ENCODE measurements at places on chromosomes 16 and 17. TPM values are rescaled to one million over a fixed set of nuclear protein-coding genes. Genes with fewer than 3 reads are reported as not detected.

The MYH11 gene
- total RNA-seq = 0.07 TPM

The CPHXL2 gene
- total RNA-seq = not detected

The ENGASE gene
- 43.4 TPM for total RNA-seq

The PABPN1L gene
- not detected for total RNA-seq

The SLC16A13 gene
- total RNA-seq = 10.4 TPM

The C17orf78 gene
- not detected for total RNA-seq

The KRTAP2-2 gene
- total RNA-seq = not detected

The EPOP gene
- total RNA-seq = 37.1 TPM

The SOX15 gene
- total RNA-seq = not detected

The C16orf86 gene
- 2.5 TPM for total RNA-seq

The TBC1D3C gene
- total RNA-seq = not detected

- peak; percentile 74 for DNase-seq
These were observed 74.5 kb upstream of the DYNLRB2 start for GRCh38 chr16:80466024-80466987.

DNA sequence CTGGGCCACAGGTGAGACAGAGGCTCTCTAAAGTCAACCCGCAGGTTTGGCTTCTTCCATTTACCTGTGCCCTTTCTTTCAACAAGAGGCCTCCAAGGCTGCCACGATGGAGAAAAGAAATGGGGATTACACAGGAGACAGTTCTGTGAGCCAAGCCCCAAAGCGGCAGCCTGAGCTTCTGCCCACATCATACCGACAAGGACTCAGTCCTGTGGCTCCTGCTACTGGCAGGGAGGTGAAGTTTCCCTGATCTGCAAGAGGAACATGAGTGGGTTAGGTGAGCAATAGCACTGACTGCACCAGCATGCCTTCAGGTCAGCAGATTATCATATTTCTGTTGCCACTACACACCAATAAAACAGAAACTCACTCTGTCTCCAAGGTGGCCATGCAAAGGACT, 800.0 kb downstream of the KCNJ18 start:
- no peak for DNase-seq

DNA sequence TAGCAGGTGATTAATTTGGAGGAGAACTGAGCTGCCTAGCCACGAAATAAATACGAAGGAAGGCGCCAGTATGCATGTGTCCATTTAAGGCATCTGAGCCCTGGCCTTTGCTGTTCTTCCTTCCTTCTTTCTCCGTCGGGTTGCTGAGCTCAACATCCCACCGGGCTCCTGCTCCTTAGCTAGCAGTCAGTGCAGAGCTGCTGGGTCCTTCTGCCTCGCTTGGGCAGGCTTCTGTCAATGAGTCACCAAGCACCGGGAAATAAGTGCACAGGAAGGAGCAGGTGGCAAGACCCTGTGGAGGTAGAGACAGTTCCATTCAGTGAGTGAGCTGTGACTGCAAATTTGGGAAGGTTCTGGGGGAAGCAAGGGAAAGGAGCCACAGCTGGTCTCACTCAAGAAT, 120.7 kb downstream of the CCDC182 start:
- DNase-seq = no peak

DNA sequence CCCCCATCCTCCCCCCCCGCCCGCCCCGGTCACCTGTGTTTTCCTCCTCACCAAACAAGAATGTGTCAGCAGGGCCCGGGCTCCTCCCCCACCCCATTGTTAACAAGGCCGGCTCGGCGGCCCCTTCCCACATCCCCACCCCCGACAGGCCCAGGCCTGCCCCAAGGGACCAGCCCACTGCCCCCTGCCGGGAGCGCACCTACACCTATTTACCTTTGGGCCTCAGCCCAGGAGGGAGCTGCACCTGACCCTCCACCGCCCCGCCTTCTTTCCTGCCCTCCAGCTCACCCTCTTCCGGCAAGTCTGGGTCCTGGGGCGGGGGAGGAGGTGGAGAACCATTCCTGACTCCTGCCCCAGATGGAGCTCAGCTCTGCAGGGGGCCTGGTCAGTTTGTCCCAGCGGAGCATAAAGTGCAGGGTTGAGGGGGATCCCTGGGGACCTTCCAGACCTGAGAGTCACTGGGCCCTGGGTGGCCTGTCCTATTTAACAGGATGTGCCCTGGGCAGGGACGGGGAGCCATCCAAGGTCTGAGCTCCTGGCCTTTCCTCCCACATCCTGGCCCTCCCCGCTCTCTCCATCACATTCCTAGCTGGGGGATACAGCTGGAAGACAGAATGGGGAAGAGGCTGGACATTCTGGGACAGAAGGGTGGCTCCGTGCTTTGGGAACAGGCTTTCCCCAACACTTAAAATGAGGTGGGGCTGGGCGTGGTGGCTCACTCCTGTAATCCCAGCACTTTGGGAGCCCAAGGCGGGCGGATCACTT, 8.3 kb downstream of the FOXJ1 start:
- DNase-seq = no peak

DNA sequence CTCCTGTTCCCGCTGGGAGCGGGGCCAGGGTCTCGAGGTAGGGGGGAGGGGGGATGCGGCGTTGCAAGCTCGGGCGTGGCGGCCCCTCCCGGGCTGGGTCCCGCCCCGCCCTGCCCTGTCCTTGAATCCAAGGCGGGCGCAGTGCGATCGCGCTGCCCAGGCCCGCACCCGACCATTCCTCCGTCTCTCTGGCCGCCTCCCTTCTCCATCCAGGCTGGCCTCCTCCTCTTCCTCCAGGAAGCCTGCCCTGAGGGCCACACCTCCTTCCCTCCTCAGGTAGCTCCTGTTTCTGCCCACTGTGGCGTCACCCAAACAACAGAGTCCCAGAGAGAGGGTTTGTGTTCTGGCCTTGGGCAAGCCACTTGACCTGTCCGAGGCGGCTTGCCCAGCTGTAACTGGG, 43.0 kb upstream of the TAC4 start:
- DNase-seq = no peak

GRCh38 chr17:29469276-29469675, 79.1 kb downstream of the TAOK1 start:
- no peak for DNase-seq

- DNase-seq = peak; percentile 67
These were observed 775 bp upstream of the PAGR1 start for GRCh38 chr16:29815032-29815721.

- DNase-seq = no peak
These were observed 110.6 kb downstream of the ZNF423 start for GRCh38 chr16:49745311-49745747.

DNA sequence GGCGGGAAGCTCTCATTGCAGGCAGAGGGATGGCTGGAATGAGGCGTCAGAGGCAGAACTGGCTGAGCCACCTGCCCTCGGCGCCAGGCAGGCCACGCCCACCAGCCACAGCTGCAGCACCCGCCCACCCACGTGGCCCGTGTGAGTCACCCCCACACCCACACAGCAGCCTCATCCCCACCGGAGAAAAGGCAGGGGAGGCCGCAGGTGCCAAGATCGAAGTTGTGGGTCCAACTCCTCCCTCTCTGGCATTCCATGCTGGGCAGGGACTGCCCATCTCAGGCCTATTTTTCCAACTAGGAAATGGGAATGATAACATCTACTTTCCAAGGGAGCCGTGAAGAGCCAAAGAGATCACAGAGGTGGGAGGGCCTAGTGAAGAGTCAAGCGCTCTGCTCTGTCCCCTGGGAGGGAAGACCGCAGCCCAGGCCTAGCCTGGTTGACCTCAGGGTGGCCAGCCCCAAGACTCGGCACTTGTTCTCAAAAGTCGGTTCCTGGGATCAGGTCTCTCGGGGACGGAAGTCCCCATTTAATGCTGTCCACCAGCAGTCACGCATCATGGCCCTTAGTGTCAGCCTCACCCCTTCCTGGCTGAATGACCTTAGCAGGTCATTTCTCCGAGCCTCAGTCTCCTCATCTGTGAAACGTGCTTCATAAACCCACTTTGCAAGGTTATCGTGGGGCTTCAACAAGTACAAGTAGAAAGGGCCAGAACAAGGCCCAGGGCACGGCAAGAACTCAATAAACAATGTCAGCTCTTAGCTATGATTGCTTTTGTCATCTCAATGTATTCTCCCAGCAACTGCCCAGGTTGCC, at the start of gene TRPV3:
TSS of gene TRPV3 (minus strand) at position 45 of the 816 bp plus-strand sequence. CDS start 2,962 bp downstream, outside the sequence.
- peak; percentile 87 for DNase-seq

DNA sequence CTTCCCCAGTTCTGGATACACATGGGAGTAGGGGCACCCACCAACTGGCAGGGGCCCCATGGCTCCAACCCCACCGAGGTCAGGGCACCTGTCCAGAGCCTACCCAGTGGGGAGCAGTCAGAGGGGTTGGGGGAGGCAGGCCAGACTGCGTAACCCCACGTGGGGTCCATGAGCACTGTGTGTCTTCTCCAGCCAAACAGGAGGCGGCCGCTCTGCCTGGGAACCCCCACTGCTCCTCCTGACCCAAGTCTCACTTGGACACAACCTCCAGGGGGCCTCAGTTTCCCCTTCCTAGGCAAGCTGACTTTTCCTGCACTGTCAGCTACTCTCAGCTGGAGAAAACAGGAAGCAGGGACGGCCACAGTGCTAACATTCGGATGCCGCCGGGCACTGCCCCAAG, 7.5 kb downstream of the ZNF469 start:
- DNase-seq = no peak

- no peak for DNase-seq
These were observed 39.7 kb upstream of the TBC1D3K start for GRCh38 chr17:37884516-37884915.

- no peak for DNase-seq
These were observed 9.5 kb upstream of the FZD2 start for GRCh38 chr17:44547625-44548267.

- DNase-seq = no peak
These were observed 91.2 kb upstream of the CREBBP start for GRCh38 chr16:3971706-3972105.

- DNase-seq = no peak
These were observed 37.4 kb downstream of the DHX38 start for GRCh38 chr16:72131036-72131435.

GRCh38 chr17:36111068-36111490, 7.5 kb downstream of the CCL4 start:
- DNase-seq = no peak

DNA sequence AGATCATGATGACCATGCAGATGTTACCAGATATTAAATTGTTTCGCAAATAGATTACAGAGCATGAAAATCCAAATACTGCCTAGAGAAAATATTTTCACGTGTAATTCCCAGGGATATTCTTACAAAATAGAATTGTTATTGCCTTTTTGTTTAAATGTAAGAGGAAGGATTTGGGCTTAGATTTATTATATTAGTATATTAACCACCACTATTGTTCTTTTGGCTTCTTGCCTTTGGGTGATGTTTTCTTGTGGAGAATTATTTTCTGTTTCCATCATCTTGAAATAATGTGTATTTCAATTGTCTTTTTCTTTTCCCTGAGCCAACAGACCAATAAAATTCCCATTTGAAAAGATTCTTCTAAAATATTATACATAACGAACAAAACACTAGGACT, 109.7 kb upstream of the NUDT7 start:
- no peak for DNase-seq

GRCh38 chr16:78483124-78483992, 383.9 kb downstream of the WWOX start:
- no peak for DNase-seq

- no peak for DNase-seq
These were observed 1329.9 kb upstream of the GOT2 start for GRCh38 chr16:60064026-60064425.

DNA sequence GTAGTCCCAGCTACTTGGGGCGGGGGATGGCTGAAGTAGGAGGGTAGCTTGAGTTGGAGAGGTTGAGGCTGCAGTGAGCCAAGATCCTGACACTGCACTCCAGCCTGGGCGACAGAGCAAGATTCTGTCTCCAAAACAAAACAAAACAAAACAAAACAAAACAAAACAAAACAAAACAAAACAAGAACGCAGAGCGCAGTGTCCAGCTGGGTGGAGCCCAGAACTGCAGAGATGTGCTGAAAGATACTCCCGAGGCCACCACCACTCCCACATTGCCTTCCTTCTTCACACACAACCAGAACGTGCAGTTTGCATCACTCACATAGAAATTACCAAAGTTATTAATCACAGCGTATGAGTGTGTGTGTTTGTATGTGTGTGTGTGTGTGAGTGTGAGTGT, 222.9 kb upstream of the ASIC2 start:
- no peak for DNase-seq

DNA sequence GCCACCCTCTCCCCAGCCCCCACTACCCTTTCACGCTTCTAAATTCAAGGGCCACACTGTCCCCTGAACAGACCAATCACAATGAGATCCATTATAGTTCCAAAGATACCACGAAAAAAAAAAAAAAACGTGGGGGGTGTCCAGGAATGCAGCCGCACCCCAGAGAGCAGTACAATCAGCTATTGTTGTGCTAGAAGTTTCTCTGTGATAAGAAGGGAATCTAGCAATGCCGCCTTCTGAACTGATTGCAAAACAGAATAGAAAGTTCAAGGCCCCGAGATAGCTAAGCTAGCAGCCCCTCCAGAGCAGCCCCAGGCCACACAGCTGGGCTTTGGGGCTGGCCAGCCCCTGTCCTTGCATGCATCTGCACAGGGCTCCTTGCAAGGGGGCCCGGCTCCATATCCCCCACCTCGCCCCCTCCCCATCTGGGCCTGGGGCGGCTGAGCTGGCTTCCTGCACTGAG, 86.9 kb upstream of the CBX4 start:
- DNase-seq = no peak

DNA sequence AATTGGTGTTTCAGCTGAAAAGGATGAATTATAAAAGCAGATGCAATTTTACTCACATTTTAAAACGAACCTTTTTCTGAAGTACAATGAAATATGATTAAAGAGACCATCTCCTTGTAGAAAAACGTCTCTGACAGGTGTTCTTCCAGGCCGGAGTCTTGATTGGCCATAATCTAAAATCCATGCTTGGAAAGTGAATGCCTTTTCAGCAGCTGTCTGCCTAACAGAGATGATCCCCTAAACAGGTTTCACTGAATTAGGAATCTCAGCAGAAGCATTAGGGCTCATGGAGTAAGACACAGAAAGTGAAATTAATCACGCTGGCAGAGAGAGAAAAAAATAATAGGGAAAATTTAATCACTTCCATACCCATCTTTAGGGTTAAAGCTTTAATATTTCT, 39.3 kb upstream of the IRX5 start:
- no peak for DNase-seq

DNA sequence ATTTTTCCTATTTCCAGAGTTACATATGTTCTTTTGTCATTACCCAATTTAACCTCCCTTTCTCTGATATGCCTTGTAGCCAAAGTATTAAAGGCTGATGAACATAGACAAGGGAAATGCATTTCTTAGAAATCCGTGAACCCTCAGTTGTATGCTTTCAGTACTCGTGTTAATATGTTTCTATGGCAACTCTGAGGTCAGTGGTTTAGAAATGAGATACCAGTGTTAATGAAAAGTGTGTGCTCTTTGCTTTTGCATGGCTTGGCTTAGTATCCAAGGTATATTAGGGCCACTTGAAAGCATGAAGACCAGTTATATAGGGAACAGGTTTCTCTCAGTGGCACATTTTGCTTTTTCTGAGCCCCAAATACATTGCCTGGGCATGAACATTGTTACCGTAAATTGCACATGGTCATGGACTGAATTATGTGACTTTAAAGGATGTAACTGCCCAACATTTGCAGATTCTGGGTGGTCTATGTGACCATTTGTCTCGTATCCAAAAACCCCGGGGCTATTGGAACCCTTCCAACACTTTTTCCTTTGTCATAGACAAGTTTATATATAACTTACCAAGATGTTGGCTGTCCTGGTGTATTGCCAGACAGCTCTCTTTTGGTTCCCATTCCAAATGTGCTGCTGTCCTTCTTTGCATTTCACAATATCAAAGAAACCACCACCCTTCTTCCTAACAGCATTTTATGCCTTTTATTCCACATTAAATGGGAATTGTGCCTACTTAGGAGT, 17.5 kb downstream of the ABHD15 start:
- no peak for DNase-seq

- DNase-seq = no peak
These were observed 49.8 kb upstream of the METRNL start for GRCh38 chr17:83029571-83029970.

- no peak for DNase-seq
These were observed 111.2 kb downstream of the SHISA9 start for GRCh38 chr16:13012601-13013000.
